ENCODE measurements at places on chromosomes 7 and 10. TPM values are rescaled to one million over a fixed set of nuclear protein-coding genes. Genes with fewer than 3 reads are reported as not detected.
A peak's percentile ranks its signal among the peaks of the same experiment; 100 is the strongest.

- DNase-seq, result no peak
Observed at GRCh38 chr7:110891197-110891596, 199.7 kb upstream of the LRRN3 start.

- no peak for DNase-seq
Observed at GRCh38 chr10:90816466-90816865, 41.4 kb downstream of the HTR7 start.

DNA sequence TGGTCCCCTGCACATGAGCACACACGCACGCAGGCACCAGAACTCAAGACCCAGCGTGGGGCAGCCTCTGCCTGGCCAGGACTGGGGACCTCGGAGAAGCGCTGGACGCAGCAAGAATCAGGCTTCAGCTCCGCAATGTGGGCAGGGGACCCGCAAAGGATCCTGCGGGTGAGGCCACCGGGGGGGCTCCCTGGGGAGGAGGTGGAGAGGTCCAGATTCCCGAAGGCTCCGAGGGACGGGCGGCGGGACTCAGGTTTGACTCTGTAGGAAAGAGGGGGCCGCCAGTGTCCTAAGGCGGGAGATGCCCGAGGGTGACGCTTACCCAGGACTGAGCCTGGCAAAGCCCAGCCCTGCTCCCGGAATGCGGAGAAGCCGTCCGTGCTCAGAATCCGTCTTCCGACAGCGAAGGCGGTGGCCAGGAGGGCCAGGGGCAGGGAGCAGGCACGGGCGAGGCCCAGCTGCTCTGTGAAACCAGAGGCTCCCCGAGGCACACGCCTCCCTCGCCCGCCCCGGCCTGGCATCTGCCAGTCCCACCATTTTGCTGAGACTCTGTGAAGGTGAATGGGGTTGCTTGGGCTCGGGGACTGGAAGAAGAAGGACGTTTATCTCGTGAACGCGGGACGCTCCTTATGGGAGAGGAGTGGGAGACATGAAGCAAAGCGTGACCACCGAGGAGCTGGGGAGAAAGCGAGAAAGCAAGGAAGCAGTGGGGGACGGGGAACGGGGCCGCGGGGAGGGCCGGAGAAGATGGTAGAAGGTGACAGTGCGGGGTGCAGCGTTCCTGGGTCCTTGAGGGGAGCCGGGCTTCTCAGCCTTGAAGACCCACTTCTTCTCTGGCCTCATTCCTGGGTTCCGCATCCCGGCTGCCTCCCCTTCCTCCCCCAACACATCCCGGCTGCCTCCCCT, 489.2 kb downstream of the PTPRN2 start:
- DNase-seq, result no peak

- DNase-seq, result peak; percentile 36
Observed at GRCh38 chr10:52677086-52677485, 95.5 kb downstream of the MBL2 start.

PDZD7 gene
- 2.8 TPM for total RNA-seq

CYP3A4 gene
- total RNA-seq, result not detected

SBDS gene
- 72.4 TPM for total RNA-seq

TMEM196 gene
- total RNA-seq, result not detected

NEBL gene
- 14.7 TPM for total RNA-seq

GRM3 gene
- not detected for total RNA-seq

EVX1 gene
- 0.35 TPM for total RNA-seq

EPO gene
- not detected for total RNA-seq

WDR86 gene
- not detected for total RNA-seq

Data from PC-3 (cell line).